ENCODE measurements at places on chromosomes 12 and 14.

GRCh38 chr12:10612110-10612509 is 1.3 kb downstream of the MAGOHB start:
- DNase-seq = no peak

DNA sequence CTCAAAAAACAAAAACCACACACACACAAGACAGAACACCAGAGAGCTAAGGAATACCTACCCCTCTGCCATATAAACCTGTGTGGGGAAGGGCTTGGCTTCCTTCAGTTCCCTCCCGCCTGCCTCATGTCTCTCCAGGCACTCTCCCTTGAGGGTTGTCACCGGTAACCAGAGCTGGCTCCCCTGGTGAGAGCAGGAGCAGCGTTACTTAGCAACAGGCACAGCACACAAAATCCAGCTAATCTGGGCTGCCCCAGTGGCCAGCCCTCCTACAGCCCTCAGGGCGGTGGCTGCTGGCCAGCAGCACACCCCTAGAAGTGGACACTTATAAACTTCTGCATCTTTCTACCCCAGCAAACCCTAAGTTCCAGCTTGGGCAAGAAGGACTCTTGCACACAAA is 21.6 kb upstream of the NR4A1 start:
- DNase-seq = no peak

DNA sequence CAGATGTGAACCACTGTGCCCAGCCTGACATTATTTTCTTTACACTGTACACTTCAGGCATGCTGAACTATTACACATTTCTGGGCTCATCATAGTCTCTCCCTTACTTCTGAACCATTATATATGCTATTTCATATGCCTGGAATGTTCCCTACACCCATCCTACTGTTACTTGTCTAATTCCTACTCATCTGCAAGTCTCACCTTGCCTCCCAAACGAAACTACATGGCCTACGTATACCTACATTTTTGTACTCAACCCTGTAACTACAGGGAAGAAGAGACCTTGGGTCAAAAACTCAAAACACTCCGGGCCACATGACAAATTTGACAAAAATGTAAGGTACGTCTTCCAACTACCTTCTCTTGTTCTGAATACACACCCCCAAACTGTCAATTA is 9.5 kb upstream of the EEA1 start:
- DNase-seq = no peak

- no peak for DNase-seq
Observed at GRCh38 chr12:65171073-65171472, 1.7 kb downstream of the LEMD3 start.

DNA sequence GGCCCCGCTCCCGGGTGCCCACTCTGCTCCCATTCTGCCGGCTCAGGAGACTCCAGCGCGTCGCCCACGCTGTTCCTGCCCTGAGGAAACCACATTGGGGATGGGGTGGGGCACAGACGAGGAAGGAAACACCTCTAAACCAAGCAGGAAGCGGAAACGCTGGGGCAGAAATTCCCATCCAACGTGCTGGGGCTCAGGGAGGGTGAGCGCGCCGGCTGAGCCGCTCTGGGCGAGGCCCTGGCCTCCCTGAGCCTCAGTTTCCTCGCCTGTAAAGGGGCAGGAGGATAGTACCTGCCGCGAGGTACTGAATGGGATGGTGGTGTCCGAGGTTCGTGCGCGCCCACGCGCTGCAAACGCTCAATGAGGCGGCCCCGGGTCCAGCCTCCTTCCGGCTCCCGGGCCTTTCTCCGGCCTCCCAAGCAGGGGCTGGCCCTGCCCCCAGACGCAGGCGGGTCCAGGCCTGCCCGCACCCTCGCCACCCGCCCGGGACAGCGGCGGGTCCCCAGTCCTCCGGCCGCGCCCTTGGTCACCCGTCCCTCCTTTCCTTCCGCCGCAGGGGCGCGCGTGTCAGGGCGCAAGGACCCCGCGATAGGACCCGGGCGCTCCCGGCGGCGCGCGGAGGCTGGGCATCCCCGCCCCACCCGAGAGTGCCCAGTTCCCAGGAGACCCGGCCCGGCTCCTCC is 673 bp downstream of the BEGAIN start:
- no peak for DNase-seq

GRCh38 chr14:67580336-67581171 is 19.5 kb downstream of the PIGH start:
- no peak for DNase-seq

- no peak for DNase-seq
Observed at GRCh38 chr12:31119803-31120211, 46.1 kb downstream of the DDX11 start.
